ENCODE measurements at places on chromosomes 4 and X.

- peak; percentile 79 for DNase-seq
Observed at GRCh38 chr4:83320548-83320947, 14.1 kb downstream of the HPSE start.

DNA sequence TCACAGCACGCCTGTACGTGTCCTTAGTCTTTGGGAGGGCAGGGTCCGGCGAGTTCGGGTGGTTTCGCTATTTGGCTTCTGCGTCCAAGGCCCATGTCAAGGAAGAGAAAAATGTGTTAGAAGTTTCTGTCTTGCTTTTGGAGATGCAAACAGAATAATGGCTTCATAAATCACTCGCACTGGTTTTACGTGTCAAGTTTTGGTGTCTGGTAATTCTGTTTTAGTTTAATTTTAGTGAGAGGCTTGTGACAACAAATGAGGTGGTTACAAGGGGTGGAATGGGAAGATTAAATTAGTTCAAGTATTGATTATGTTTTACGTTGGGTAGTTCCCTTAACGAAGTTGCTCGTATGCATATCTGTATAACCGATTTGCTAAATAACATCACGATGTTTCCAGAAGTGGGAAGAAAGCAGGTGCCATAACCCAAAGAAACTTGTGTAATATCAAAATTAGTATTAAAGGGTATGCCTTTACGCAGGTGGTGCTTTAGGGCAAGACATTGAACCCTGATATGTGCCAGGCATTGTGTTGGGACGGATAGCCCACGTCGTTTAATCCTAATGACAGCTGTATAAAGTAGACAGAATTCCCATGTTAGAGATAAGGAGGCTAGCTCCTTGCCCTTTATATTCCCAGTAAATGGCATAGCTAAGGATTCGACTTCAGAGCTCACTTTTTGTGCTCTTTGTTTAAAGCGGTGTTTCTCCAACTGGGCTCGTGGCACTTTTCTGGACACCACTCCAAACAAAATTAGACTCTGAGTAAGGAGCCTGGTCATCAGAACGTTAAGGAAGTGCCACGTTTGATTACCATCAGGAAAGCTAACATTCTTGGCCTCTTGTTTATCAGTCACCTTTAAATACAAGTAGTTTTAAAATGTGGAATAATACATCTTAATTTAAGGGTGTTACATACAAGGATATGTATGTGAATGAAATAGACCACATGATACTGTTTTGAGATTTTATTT lies 843 bp downstream of the RPL34 start:
- no peak for DNase-seq

DNA sequence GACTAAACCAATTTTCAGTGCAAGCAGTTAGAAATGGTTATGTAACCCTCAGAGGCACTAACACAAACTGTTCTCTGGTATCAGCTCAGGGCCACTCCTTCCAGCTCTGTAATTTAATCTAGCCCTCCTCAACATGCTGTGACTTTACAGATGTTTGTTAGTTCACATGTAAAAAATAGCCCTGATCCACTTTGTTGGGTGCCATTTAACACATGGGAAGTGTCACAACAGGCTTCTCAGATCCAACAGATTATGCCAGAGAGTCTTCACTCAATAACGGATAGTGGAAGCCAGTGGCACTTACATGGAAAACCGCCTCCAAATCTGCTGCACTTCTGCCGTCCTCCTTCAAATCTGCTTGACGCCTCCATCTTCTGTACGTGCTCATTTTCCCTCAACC lies 51.6 kb downstream of the ATP8A1 start:
- DNase-seq: no peak

- peak; percentile 91 for DNase-seq
Observed at GRCh38 chr4:21888195-21888976, 60.2 kb downstream of the KCNIP4 start.

DNA sequence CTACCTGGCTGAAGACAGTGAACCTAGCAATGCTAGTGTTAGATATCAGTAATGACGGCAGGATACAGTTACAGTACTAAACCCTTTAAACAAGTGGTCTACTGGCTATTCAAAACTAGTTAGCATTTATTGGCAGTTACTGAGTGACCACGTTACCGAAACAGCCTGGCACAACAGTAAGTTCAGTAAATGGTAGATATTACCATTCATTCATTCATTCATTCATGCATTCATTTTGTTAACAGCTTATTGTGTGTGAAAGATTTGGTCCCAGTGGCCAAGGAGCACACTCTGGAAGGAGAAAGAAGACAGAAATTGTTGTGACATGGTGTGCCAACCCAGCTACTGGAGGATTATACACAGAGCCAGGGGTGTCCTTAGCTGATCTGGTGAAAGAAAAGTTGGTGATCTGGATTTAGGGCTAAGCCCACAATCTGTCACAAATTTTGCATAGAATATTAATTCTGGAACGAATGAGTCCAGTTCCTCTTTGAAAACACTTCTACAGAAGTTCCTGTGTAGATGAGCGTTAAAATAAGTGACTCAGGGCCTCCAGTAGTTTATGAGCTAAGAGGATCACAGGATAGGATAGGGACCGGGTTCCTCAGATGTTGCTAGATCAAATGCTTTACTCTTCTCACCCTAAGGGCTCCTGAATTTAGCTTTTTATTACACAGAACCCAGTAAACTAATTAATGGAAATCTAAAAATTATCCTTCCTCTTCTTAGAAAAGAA lies 179.1 kb downstream of the CBR4 start:
- DNase-seq: peak; percentile 45

DNA sequence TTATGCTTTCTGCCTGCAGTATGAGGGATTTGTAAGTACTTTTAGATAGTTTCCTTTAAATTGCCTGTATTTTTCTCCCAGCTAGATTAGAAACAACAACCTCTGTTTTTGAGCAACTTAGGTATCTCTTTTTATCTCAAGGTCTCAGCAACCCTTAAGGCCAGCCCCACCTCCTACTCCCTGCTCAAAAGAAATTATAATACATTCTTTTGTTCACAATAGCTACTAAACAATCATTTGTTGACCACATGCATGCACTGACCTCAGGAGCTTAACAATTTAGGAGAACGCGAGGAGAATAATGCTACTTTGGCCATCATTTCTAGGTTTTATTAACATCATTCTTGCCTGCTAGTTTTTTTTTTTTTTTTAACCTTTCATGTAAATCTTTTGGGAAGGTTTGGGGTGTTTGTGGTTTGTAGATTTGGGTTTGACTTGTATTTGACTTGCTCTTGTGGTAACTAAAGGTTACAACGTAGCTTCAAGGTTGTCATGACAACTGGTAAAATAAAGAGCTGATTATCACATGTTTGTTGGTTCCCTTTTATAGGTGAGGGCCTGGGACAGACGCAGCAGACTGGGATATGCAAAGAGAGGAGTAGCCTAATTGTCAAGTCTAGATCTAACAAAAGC lies 145.4 kb upstream of the PLAC1 start:
- no peak for DNase-seq

GRCh38 chr4:163553146-163553545 lies 58.7 kb downstream of the TMA16 start:
- DNase-seq: no peak

DNA sequence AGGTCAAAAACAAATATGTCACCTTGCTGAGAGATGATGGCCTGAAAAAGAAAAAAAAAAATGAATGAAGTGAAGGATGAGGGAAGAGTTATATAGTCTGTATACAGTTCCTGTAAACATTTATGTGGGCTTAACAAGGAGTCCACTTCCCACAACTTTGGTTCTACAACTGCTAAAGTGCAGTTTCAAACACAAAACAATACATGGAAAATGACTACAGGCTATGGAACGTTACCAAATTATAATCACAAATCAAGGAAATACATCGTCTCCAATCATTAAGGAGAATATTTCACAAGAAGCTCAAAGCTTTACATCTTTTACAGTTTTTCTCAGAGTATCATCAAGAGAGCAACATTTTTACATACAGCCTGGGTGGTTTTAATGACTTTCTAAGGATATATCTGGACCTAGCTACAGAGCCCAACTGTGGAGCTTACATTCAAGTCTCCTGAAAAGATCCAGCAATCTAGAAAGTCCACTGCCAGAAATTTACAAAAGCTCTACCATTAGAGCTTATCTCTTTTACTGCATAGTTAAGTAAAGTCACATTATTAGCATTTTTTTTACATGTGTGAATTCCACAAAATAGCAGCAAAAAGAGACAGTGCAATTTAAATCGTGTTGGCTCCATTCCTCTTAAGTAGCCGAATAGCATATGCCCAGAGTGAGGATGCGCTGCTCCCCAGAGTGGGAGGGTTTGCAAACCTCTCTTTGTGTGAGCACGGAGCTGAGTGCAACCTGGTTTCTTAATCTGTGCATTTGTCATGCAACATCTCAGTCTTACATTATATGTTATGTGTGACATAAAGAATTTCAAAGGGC lies 128.3 kb downstream of the MANBA start:
- DNase-seq: peak; percentile 35

DNA sequence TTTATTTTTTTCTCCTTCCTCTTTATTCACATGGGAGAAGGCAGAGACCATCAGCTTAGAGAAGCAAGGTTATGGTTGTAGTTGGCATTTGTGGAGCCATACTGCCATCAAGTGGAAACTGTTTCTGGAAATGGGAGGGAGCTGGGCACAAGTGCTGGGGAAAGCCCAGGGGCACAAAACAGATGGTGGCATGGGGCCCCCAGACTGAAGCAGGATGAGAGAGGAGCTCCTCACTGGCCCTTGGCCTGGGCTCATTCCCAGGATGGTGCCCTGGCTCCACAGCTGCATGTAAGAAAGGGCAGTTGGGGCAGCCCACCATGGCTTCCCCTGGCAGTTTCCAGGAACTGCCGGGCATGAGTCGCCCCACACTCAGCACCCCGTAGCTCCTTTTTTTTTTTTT lies 59.2 kb downstream of the NBDY start:
- no peak for DNase-seq

DNA sequence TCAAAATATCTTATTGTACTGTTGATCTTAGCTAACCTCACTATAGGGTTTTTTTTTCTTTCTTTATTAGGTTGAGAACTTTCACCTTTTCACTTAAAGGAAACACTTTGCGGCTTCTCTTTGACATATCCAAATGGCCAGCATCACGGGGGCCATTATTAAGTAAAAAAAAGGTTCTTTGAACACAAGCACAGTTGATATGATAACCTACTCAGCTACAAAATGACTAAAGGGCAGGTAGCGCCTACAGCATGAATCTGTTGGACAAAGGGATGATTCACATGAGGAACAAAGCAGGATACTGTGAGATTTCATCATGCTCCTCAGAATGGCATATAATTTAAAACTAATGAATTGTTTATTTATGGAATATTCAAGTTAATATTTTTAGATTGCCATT lies 119.6 kb downstream of the CCSER1 start:
- DNase-seq: no peak

- peak; percentile 55 for DNase-seq
Observed at GRCh38 chr4:147336252-147336651, 144.6 kb upstream of the EDNRA start.

DNA sequence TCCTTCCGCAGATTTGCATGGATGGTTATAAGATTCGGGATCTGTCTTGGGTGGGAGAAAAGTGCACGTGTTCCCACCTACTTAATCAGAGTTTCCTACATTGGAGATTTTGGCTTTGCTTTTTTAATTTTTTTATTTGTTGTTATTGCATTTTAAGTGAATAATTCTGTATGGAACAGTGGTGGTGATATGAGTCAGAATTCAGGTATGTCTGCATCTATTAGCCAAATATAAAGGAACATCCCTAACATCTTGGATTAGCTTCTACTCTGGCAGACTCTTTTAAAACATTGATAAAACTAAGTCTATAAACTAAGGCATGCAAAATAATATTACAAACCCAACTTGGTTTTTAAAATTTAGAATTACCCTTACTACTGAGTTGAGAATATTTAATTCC lies 659.8 kb upstream of the EPHA5 start:
- DNase-seq: peak; percentile 5

DNA sequence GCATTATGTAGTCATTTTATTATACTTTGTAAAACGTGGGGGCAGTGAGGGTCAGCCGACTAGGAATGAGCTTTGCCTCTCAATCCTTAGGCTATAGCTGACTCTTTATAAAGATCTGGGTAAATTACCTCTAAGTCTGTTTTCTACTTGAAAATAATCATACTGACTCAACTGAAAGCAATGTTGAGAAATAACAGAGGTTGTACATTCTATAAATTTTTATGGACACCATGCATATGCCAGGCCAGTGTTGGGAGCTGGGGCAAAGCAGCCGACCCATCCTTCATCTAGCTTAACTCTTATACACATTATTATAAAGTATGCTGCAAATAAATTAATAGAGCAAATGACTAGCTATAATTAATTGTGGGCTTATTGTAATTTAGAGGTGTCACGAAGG lies 2.2 kb upstream of the DCUN1D4 start:
- DNase-seq: no peak

DNA sequence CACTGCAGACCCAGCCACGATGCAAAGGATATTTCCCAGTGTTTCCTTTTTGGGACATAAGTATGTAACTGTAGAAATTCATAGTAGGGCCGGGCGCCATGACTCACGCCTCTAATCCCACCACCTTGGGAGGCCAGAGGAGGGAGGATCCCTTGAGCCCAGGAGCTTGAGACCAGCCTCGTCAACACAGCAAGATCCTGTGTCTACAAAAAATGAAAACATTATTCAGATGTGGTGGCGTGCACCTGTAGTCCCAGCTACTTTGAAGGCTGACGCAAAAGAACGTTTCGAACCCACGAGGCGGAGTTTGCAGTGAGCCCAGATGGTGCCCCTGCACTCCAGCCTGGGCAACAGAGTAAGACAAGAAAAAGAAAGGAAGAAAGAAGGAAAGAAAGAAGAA lies 49.2 kb downstream of the CRLF2 start:
- no peak for DNase-seq

GRCh38 chr4:4519297-4519894 lies 22.5 kb downstream of the STX18 start:
- DNase-seq: peak; percentile 19

DNA sequence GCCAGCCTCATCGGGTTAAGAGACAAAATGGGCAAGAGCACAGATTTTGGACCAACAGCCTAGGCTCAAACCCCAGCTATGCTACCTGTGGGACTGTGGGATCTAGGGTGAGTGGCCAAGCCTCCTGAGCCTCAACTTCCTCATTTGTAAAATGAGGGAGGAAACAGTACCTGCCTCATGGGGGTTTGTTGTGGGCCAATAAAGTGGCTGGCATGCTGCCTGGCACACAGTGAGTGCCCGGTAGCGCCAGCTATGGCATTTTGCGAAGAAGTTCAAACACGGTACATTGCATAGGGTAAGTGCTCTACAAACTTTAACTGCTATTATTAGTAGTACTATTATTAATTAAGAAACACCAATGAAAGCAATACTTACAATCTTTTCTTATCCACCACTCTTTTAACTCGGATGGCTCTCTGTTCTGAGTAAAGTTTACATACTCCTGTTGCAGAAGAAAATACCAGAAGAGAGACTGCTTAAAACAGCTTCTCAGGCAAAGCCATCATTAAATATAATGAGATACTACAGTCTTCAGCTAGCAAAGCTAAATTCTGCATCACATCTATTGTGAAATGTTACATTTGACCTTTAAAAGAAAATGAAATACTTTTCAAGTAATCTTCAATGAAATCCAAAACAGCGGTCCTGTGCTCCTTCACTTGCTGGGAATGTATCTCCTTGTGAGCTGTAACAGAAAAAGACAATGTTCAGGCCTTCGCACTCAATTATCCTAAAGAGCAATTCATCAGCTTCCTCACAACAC lies 70.1 kb downstream of the NSG1 start:
- DNase-seq: no peak

Data from fibroblast of skin of right quadriceps (primary cell).